ENCODE measurements at places on chromosomes 2 and 18. TPM values are rescaled to one million over a fixed set of nuclear protein-coding genes. Genes with fewer than 3 reads are reported as not detected.

STAT4 gene
- 6.6 TPM for total RNA-seq

DNA sequence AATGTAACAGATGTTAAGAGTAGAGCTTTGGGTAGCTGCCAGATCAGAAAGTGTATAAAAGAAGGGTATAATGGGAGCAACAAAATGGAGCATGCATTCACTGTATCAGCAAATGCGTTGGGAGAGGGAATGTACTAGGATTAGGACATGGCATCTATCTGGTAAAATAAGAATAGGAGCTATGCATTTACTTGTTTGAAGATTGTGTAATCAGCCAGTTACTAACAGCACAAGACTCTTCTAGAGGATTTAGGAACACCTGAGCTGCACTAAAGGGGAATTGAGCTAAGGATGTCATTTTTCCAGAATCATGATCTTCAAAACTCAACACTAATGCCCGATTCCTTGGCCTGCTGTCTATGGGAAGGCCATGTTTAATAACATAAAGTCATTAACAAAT, 394.2 kb upstream of the TNP1 start:
- H3K27me3 ChIP-seq = no peaks in the 10 kb centered on the region
- no peaks in the 10 kb centered on the region for H3K36me3 ChIP-seq
- H3K4me1 ChIP-seq = peaks cover 16% of the 10 kb centered on the region
- H3K4me3 ChIP-seq = no peak overlapping the region
- no peak for DNase-seq
- H3K27ac ChIP-seq = no peak overlapping the region

GRCh38 chr2:5094192-5094591, 598.0 kb upstream of the SOX11 start:
- DNase-seq = no peak
- no peak overlapping the region for H3K4me3 ChIP-seq
- no peak overlapping the region for H3K27ac ChIP-seq
- no peaks in the 10 kb centered on the region for H3K4me1 ChIP-seq

DNA sequence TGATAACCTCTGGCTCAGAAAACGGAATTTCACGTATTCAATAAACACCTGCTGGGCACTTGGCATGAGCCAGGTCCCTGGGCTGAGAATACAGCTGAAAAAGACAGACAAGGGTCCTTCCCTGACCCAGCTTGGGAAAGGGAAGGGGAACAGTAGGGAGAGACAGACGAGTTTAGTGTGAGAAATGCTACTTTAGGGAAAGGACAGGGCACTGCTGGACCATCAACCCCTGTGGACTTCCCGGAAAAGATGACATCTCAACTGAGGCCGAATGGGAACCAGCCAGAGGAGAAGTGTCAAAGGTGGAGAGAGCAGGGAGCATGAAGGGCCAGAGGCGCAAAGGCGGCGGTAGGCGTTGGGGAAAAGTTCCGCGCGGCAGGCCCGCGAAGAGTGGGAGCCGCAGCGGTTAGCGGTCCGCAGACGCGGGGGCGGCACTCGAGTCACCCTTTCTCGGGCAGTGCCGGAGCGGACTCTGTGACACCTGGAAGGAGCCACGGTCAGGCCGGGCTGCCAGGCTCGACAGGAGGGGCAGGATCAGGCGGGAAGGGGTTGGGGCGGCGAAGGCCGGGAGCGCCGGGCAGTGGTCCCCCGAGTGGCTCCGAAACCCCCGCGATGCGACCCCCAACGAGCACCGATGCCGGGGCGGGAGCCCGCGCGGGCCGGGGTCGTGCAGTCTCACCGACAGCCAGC, 519 bp downstream of the TEX261 start:
- H3K27me3 ChIP-seq = no peaks in the 10 kb centered on the region
- peaks cover 16% of the 10 kb centered on the region for H3K36me3 ChIP-seq
- H3K4me3 ChIP-seq = peak overlapping the region; percentile 94
- peak overlapping the region; percentile 75 for H3K27ac ChIP-seq
- H3K4me1 ChIP-seq = peaks cover 35% of the 10 kb centered on the region

DNA sequence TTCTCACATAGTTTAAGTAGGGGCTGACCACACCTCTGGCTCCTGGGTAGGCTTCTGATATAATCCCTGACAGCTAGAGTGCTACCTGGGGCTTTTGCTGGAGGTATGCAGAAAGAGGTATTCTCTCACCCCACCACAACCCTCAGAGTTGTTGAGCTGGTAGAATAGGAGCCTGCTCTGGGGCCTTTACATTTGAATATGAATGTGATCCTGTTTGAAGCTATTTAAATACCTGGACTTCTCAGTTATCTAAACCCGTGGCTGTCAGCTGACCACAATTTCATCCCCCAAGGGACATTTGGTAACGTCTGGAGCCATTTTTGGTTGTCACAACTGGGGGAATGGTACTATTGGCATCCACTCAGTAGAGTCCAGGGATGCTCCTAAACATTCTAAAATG, 669.1 kb downstream of the SATB2 start:
- H3K27ac ChIP-seq = no peak overlapping the region
- no peaks in the 10 kb centered on the region for H3K27me3 ChIP-seq
- no peaks in the 10 kb centered on the region for H3K4me1 ChIP-seq
- no peak overlapping the region for H3K4me3 ChIP-seq
- H3K36me3 ChIP-seq = no peaks in the 10 kb centered on the region

THSD7B gene
- total RNA-seq = 12.7 TPM

DNA sequence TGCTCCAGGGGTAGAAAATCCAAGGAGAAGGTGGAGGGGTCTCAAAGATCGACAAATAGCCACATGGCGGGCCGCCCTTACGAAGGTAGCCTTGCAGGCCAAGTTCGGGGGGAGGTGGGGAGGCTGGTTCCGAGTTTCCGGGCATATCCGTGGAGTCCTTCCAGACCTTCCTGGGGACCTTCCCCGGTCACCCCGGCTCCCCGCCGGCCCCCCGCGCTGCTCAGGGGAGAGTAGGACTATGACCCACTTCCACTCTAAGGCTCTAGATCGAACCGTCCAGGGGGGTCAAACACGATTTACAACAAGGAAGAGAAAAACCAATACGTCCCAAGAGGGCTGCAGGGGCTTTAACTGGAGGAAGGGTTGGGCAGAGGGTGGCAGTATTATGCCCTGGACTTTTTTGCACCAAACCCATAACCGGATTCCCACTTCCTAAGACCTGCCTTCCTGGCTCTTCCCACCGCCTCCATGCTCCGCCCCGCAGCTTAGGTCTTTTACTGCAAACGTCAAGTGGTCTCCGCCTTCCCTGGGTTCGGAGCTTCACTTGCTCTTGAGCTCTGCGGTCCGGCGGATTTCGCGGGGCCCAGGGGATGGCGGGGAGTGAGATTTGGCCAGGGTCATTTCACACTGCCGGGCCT, 779 bp upstream of the LYPD6 start:
- no peak for DNase-seq
- H3K36me3 ChIP-seq = no peaks in the 10 kb centered on the region
- H3K4me3 ChIP-seq = peak overlapping the region; percentile 78
- peaks cover 4% of the 10 kb centered on the region for H3K4me1 ChIP-seq

CLEC4F gene
- not detected for total RNA-seq

GRCh38 chr2:26519396-26520147, 41.6 kb upstream of the OTOF start:
- no peak for DNase-seq
- H3K27ac ChIP-seq = no peak overlapping the region
- no peaks in the 10 kb centered on the region for H3K27me3 ChIP-seq
- no peaks in the 10 kb centered on the region for H3K36me3 ChIP-seq
- H3K4me3 ChIP-seq = no peak overlapping the region
- no peaks in the 10 kb centered on the region for H3K4me1 ChIP-seq

DSC2 gene
- 4.3 TPM for total RNA-seq

DNA sequence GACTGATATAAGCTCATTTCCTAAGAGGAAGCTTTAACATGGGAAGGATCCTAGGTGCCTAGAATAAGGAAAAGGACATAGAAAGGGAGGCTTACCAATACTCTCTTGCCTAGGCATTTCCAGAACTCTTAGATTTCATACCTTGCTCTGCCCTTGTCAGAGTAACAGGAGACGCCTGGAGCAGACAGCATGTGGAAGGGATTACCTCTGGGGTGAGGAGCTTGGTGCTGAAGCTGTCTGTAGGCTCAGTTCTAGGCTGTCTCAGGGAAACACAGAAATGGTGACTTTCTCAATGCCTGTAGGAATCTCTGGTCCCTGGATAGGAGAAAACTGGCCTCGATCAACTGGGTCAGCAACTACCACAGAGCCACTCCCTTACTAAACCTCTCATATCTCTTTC, 150.0 kb downstream of the SLC4A3 start:
- no peaks in the 10 kb centered on the region for H3K36me3 ChIP-seq
- DNase-seq = no peak
- no peak overlapping the region for H3K4me3 ChIP-seq

PAX8 gene
- total RNA-seq = 2.4 TPM

GRCh38 chr2:95392730-95393455, 9.6 kb upstream of the FAHD2A start:
- H3K4me3 ChIP-seq = no peak overlapping the region
- no peak for DNase-seq
- H3K36me3 ChIP-seq = no peaks in the 10 kb centered on the region
- H3K27ac ChIP-seq = no peak overlapping the region
- peaks cover 2% of the 10 kb centered on the region for H3K4me1 ChIP-seq
- H3K27me3 ChIP-seq = no peaks in the 10 kb centered on the region

DNA sequence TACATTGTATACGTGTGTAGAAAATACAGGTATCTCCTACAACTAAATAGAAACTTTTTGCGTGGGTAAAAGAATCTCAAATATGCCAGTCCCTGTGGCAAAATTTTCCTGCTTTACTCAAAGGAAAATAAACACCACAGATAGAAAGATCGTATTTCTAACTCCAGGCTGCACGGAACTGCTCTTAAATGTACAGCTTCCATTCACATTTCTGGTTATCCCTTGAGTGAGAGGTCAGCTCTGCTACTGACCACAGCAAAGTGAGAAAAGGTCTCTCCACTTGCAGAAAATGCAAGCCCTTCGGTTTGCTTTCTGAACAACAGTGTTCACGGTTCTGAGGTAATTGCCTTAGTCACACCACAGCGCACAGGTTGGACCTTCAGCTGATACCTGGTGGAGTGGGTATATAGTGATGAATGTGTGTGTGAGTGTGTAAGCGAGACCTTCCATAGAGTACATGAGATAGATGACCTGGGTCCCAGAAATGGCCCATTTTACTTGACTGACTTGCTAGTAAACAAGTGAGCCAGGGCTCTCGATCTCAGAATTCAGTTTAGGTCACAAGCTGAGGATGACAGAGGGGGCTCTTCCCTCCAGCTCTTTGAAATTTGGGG, 52.1 kb downstream of the ALPK2 start:
- H3K27me3 ChIP-seq = no peaks in the 10 kb centered on the region
- DNase-seq = no peak
- no peak overlapping the region for H3K4me3 ChIP-seq
- H3K27ac ChIP-seq = no peak overlapping the region

ALK gene
- total RNA-seq = 2.0 TPM

ITGA6 gene
- total RNA-seq = 27.3 TPM

C1QL2 gene
- not detected for total RNA-seq

OTOF gene
- 0.28 TPM for total RNA-seq

DNA sequence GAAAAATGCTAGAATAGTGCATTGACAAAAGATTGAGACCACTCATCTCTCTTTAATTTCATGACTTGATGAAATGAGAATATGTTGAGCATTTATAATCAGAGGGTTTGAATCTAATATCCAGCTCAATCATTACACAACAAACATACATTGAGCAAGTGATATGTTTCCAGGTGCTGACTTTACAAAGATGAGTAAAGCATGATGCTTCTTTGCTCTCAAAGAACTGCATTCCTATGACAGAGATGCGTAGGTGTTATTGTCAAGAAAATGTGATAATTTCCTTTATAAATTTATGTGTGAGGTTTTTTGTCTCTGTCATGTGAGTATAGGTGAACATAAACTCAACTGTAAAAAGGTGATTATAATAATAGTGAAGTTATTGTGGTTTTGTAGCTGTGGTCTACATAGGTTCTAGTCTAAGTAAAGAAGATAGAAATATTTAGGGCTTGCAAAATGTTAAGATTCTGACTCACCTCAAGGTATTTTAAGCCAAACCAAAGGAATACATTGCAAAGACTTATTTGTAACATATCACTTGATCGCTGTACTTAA, 389.8 kb downstream of the GALNT13 start:
- no peaks in the 10 kb centered on the region for H3K4me1 ChIP-seq
- no peak overlapping the region for H3K27ac ChIP-seq
- H3K4me3 ChIP-seq = no peak overlapping the region

DNA sequence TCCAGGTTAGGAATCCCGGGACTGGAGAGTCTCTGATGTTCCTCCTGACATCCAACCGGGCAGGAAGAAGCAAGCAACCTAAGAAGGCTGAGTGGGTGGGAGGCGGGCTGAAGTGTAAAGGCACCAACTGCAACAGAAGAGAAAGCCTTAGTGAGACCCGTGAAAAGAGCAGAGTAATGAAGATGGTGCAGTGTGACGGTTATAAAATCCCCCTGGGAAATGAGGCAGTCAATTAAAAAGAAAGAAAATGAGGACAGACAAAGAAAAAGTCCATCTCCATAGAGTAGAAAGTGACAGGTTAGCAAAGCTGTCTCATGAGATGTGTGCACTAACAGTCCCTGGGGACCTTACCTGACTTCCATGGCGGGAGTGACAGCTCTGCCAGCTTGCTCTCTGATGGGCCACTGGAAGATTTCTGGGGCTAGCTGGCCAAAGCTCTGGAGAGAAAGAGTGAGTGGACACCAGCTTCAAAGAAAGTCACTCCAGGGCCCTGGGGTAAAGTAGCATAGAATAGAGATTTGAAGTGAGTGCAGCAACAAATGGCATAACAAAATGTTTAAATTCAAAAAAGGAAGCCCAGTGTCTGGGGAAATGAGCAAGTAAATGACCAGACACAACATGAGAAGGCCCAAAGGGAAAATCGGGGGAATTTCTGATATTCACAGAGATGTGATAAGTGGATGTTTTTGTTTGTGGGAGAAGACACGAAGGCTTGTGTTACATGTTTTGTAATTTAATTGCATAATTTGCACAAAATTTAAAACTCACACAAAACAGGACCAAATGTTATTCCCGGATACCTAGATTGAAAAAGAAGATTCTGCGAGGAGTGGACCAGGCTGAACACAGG, 44.1 kb upstream of the IGFBP2 start:
- H3K4me3 ChIP-seq = no peak overlapping the region
- H3K36me3 ChIP-seq = no peaks in the 10 kb centered on the region
- H3K27ac ChIP-seq = no peak overlapping the region
- no peak for DNase-seq
- no peaks in the 10 kb centered on the region for H3K4me1 ChIP-seq

DNA sequence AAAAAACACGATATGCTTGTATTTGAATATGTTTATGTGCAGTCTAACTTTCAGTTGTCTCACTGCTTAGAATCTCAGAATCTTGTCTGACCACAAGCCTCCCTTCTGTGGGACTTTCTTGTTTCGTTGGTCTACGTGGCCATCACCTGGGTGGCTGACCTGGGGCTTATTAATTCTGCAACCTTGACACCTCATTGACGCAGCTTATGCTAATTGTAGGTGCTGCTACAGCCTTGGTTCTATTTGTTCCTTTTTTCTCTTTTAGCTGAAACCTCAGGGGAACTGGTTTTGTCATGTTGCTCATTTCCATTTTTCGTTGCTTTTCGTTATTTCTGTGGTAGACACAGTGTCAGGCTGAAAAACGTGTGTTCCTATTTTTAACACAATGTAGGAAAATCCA, 273.7 kb downstream of the SLC4A3 start:
- H3K27ac ChIP-seq = no peak overlapping the region
- H3K36me3 ChIP-seq = no peaks in the 10 kb centered on the region
- H3K4me1 ChIP-seq = no peaks in the 10 kb centered on the region
- H3K4me3 ChIP-seq = no peak overlapping the region
- DNase-seq = no peak

- H3K36me3 ChIP-seq = no peaks in the 10 kb centered on the region
- H3K27me3 ChIP-seq = no peaks in the 10 kb centered on the region
- no peak overlapping the region for H3K27ac ChIP-seq
- H3K4me3 ChIP-seq = no peak overlapping the region
These were observed 18.2 kb downstream of the ACVR1 start for GRCh38 chr2:157857881-157858280.
